Activated CD4-positive, CD25-positive, alpha-beta regulatory T cell (primary cell): ENCODE measurements at places on chromosomes 13 and 19.

DNA sequence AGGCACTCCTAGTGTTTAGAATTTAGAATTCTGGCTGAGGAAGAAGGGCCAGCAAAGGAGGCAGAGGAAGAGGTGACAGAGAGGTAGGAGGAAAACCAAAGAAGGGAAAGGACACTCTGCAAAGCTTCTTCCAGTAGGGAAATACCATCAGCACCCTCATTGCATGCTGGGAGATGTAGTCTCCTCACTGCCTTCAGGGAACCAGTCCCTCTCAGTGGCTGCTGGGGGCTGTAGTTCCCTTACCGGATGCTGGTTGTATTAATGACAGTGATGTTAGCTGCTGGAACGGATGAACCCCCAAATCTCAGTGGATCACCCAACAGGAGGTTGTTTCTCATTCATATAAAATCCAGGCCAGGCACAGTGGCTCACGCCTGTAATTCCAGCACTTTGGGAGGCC lies 10.1 kb downstream of the GRIN2D start:
- DNase-seq, result no peak

DNA sequence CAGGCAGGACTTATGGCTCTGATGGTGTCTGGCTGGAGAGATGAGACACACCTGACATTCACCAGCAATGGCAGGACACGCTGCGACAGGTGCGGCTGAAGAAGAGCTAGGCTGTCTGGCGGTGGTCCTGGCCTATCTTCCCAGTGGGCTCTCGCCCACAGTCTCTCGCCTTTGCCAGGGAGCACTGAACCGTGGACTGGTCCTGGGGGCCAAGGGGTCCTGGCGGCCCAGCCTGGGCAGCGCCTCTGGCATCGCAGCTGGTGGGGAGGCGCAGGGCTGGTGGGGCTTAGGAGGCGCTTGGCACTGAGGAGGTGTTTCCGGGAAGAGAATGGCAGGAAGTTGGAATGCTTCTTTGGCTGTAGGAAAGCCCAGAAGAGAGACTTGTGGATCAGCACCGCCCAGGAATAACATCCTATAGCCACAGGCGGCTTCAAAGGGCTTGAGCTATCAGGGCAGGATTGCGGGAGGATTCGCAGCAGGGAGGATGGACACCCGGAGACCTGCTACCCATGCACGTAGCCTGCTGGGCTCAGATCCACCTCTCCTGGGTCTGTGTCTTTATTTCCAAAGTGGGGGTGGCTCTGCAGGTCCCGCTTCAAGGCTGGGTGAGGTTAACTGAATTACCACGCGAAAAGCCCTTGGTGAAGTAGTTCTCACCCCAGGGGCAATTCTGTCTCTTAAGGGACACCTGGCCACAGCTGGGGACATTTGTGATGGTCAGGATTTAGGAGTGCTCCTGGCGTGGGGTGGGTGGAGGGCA lies 14.6 kb downstream of the KDM4B start:
- DNase-seq, result no peak

- no peak for DNase-seq
Measured at GRCh38 chr13:74644229-74644628, 510.0 kb upstream of the KLF12 start.

GRCh38 chr13:31053091-31053490 lies 108.6 kb downstream of the HSPH1 start:
- no peak for DNase-seq

DNA sequence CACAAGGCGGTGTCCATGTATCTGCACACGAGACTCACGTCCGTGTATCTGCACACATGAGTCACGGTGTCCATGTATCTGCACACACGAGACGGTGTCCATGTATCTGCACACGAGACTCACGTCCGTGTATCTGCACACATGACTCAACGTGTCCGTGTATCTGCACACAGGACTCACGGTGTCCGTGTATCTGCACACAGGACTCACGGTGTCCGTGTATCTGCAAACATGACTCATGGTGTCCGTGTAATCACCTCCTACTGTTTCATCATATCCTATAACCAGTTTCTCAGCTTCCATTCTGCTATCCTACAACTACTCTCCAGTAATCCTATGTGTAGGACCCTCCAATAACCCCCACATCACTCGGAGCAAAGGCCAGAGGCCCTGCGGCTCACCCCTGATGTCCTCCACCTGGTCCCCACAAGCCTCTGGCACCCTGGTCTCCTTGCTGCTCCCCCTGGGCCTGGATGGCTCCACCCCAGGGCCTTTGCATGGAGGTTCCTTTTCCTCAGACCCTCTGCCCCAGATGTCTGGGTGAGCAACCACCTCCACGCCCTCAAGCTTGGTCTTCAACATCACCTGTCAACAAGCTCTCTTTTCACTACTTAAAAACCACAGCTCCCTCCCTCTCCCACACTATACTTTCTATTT lies 2.5 kb upstream of the TMEM255B start:
- no peak for DNase-seq

DNA sequence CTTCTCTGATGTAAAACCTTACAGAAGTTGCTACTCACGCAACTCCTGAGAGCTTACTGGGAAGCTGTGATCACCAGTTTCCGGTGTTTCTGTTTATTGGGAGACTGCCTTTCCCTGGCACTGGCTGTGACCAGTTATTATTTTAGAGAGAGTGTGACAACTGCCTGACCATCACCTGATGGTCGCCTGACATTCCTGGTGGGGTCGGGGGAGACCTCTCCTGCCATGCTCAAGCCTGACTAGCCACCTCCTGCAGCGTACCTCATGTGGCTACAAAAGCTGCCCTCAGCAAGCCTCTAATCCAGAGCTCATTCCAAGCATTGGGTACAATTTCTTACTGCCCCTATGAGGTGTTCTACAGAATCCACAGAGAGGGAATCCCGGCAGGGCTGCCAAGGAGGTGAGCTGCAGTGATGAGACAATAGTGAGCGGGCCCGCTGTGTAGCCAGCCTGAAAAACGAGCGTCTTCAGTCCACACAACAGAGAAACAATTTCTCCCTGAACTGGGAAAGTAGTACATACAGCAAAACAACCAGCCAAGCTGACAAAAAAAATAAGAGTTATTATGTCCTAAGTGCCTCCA lies 28.7 kb downstream of the GJA3 start:
- DNase-seq, result no peak

DNA sequence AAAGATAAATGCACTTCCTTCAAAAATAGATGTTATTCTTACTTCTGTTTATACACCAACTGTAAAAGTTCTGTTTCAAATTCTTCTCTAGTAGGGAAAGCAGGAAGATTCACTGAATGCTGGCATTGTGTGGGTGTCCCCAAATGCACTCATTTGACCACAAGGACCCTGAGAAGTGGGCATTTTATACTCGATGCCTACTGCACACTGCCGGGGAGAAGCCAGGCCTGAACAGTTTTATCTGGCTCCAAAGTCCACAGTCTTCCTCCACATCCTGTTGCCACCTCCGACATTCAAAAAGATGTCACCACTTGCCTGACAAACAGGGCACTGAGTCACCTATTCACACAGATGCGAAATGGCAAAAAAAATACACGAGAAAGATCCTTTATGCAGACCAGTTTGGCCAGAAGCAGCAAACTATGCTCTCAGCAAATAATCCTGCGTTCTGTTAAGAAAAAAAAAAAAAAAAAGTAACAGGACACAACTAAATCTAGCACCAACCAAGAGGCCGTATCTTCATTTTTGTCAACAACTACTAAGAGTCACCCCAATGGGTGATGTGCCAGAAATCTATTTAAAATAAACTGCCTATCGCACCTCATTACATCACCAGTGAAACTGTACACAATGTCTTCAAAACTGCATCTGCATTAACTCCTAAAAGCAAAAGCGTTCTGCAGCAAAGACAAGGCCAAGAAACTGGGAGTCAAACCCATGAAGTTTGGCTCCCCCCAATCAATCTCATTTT lies 6.2 kb downstream of the ZC3H4 start:
- DNase-seq, result no peak

- DNase-seq, result no peak
Measured at GRCh38 chr13:44432650-44433049, 59.0 kb downstream of the SERP2 start.

GRCh38 chr13:75505327-75505726 lies 23.4 kb upstream of the TBC1D4 start:
- no peak for DNase-seq

GRCh38 chr19:57167385-57167784 lies at the start of gene DUXA:
Gene DUXA, minus strand, starts transcription at chr19:57167485. Its CDS starts 42 bp downstream, at chr19:57167443.
- no peak for DNase-seq

- DNase-seq, result no peak
Measured at GRCh38 chr13:51783428-51784094, 20.4 kb downstream of the DHRS12 start.

DNA sequence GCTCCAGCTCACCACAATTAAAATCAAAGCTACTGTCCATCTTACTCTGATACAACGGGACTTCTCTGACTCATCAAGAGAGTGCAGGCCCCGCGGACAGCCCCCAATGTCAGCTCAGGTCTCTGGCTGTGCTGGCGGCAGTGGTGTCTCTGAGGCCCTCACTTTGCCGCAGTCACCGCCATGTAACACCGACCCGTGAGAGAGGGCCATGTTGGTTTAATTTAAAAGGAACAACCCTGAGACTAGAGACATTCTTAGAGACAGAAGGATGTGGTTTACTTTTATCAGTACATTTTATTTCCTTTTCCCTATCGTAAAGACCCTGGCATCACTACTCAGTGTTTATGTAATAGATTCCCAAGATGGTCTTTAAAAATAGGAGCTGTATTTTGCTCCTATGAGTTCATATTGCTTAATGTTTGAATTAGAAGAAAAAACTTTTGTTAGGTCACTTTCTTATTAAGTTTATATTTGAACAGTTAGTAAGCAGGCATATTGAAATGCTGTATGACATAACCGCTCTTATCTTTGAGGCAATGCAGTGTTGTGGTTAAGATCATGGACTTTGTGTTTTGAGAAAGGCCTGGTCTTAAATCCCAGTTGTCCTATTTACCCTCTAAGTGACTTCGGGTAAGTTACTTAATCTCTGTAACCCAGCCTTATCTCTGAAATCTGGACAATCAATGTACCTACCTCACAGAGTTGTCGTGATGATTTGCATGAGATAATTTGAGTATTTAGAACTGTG lies 23.4 kb downstream of the DGKH start:
- no peak for DNase-seq

GRCh38 chr19:17671906-17672305 lies 16.2 kb downstream of the UNC13A start:
- no peak for DNase-seq

DNA sequence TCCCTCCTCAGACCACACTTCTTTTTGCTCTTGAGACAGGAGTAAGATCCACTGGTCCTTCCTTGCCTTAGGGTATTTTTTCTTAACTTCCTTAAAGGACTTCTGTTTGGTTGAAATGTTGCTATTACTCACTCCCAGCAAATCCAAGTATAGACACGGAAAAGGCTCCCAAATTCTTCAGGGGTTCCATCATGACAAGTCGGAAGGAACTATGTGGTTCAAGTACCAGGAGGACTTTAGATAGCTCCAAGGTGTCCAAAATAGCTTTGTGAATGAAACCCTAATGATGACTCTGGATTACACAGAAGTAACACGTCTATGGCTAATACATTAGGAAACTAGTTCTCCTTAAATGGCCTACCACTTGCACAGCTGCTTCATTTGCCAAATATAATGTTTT lies 238.7 kb downstream of the KCTD12 start:
- no peak for DNase-seq

DNA sequence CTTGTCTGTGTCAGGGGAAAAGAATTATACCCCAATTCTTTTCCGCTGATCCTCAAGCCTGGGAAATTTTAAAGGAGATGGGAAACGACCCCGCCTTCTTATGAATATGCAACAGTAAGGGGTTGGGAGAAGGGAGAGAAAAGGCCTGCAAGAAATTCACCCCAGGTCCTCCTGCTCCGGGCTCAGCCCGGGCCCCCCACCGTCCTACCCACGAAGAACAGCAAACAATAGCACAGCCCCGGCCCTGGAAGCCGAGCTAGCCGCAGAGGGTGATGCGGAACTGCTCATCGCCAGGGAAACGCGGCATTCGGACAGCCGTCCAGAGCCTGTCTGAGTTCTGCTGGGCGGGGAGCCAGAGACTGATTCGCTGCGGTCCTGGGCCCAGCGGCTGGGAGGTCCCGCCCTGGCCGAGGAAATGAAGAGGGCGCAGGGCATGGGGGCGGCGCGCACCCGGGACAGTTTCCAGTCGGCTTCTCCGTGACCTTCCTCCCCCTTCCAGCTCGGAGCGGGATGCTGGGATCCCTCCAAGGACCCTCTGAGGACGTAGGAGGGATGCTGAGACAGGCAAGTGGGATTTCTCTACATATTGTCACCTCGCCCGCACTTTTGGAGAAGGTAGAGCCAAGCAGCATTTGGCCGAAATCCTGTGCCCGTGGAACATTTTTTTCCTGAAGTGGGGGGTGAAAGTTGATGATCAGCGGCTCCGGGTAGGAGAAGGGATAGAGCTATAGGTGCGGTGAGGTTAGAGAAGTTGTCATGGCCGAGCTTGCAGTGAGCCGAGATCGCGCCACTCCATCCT lies 82.3 kb upstream of the C1QTNF9B start:
- no peak for DNase-seq

DNA sequence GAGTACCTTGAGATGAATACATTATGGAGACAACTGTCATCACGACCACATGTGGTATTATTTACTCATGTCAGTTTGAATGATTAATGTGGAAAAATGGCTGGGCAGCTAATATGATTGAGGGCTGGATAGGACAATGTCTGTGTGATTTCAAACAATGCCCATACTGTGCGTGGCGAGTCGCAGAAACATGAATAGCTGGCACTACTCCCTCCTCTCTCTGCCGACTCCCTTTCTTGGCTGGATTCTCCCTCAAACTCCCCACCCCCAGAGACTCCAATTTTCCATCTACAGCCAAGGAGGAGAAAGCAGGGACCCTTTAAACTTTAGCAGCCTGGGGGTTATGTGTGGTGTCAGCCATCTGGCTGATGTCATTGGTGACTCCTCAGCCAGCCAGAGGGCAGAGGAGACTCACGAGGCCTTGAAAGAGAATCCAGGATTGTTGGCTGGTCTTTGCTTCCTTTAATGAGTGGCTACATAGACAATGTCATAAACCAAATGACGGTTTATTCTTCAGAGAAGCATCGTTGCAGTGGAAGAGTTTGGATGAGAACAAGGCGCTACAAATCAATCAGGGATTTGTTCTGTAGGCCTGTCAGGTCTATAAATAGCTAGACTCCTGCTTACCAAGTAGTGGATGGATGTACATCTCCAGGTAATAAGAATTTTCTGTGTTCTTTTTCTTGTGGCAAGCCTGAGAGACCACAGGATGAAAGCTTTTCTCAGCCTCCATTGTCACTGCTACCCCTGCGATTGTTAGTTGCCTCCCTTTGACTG lies 165.6 kb downstream of the DLEU7 start:
- no peak for DNase-seq

- no peak for DNase-seq
Measured at GRCh38 chr13:50122455-50122854, 107.2 kb downstream of the KCNRG start.

GRCh38 chr19:46269101-46269500 lies 27.7 kb upstream of the HIF3A start:
- DNase-seq, result no peak

- DNase-seq, result no peak
Measured at GRCh38 chr19:34173193-34173956, 1.1 kb downstream of the LSM14A start.
